ENCODE measurements at places on chromosomes 1 and 21.

GRCh38 chr1:74517599-74518051, 5.2 kb upstream of the LRRC53 start:
- DNase-seq = no peak

- DNase-seq = no peak
Measured at GRCh38 chr1:175890958-175891357, 147.6 kb upstream of the TNR start.

DNA sequence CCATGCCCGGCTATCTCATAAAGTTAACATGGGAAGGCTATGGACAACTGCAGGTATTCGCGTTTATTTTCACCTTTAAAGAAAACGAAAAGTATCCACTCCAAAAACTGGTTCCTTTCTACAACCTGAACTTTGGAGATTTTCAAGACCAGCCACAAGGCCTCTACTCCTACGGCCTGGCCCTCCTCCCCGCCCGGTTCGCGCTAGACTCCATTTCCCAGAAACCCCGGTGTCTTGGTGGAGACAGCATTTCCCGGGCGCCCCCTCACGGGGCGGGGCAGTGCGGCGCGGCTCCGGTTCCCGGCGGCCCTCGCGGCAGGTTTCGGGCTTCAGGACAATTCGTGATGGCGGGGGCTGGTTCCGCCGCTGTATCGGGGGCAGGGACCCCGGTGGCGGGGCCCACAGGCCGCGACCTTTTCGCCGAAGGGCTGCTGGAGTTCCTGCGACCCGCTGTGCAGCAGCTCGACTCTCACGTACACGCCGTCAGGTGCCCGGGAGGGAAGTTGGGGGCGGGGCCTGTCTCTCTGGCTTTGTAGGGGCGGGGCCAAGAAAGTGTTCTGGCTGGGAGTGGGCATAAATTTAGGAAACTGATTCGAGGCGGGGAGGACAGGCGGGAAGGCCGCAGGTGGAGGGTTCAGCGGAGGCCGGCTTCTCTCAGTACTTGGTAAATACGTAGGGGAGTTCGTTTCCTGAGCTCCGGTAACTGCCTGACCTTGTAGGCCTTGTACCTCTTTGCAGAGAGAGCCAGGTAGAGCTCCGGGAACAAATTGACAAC, at the start of gene SNAPIN:
TSS of gene SNAPIN (plus strand) at position 304 of the 775 bp plus-strand sequence. CDS start at position 345, 41 bp downstream.
- peak; percentile 69 for DNase-seq

GRCh38 chr1:91781901-91782622, 103.9 kb downstream of the TGFBR3 start:
- no peak for DNase-seq

DNA sequence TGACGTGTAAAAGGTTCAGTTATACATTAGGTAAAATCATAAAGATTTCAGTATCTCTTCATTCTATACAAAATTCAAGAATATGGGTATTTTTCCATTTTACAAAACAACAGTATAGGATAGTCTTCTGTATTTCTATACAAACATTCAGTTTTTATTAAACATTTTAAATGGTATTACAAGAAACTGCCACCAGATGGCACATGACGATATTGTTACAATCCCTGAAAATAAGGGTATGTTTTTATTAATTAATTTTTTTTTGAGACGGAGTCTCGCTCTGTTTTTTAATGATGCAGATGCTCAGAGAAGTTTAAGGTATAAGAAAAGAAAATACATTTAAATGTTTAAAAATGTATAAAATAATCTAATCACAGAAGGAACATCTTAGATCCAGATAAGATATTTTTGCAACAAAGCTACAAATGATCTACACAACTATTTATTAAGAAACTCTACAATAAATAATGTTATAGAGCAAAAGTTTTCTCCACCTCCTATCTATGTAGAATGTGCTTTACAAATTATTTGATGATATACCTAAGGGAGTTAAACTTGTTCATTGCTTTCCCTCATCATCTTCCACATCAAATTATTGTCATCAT, 23.5 kb upstream of the RSBN1 start:
- peak; percentile 36 for DNase-seq

DNA sequence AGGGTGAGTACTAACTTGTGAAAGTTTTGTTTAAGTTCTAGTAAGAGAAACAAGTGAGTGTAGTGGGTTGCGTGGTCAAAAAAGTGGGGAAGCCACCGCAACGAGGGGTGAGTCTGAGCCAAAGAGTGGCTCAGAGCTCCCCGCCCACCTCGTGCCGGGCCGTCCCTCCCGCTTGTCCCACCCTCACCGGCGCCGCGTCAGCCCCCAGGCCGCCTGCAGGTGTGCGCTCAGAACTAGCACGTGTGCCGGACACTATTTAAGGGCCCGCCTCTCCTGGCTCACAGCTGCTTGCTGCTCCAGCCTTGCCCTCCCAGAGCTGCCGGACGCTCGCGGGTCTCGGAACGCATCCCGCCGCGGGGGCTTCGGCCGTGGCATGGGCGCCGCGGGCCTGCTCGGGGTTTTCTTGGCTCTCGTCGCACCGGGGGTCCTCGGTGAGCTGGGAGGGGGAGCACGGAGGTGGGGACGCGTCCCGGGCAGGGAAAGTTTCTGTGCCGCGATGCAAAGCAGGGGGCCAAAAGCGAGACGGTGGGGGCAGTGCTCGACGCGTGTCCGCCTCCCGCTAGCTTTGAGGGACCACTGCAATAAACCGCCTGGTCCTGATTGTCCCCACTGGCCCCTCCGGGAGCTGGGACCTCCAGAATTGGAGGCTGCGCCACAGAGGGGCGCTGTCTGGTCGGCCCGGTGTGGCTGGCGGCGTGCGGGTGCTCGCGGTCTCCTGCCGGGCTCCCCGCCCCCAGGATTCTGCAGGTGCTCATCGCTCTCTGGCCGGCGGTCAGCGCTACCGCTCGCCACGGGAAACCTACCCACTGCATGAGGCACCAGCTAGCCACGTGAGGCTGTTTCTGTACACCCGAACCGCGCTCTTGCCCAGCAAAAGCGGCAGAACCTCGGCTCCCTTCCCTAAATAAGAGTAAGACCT, at the start of gene CR2:
TSS of gene CR2 (plus strand) at position 283 of the 919 bp plus-strand sequence. CDS start at position 374, 91 bp downstream.
- DNase-seq = peak; percentile 47

DNA sequence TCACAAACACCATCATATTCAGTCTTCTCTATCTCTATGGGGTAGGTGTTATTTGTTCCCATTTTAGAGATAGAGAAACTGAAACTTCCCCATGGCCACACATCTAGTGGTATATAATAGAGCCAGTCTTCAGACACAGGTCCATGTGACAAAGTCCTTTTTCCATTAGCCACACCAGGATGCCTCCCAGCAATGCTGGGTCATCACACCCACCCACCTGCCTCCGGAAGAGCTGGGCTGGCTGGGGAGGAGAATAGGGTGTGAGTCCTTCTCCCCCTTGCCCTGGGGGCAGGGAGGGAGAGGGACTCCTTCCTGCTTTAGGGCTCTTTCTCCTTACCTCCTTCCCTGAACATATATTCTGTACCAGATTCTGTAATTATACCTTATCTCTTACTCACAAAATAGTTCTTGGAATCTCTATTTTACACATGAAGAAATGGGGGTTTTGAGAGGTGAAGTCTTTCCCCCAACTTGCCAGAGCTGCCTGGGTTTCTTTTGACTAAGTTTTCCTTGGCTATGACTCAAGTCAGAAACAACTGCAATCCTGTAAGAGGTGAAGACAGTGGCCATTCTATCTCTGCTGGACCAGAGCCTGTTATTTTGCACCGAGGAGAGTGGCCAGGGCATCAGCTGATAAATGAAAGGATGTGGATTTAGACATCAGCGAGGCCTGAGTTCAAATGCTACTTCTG, 30.0 kb downstream of the SOX13 start:
- DNase-seq = peak; percentile 31

DNA sequence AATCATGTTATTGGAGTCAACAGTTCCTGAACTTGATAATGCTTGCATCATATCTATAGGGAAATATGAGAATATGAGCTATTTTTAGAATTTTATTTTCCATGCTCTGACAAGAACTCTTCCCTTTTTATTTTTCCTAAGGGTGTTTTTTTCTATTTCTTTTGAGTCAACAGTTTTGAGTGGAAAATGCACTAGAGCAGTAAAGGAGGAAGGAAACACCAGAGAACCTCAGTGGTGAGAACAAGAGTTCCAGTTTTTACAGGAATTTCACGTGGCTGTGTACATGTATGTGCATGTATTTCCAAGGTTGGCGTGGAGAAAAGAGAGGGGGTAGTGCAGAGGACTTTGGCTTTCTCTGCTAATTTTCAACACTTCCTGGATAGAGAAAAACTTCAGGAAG, 63.6 kb upstream of the TNFSF18 start:
- no peak for DNase-seq

GRCh38 chr1:114061121-114061830, 82.0 kb downstream of the OLFML3 start:
- no peak for DNase-seq

DNA sequence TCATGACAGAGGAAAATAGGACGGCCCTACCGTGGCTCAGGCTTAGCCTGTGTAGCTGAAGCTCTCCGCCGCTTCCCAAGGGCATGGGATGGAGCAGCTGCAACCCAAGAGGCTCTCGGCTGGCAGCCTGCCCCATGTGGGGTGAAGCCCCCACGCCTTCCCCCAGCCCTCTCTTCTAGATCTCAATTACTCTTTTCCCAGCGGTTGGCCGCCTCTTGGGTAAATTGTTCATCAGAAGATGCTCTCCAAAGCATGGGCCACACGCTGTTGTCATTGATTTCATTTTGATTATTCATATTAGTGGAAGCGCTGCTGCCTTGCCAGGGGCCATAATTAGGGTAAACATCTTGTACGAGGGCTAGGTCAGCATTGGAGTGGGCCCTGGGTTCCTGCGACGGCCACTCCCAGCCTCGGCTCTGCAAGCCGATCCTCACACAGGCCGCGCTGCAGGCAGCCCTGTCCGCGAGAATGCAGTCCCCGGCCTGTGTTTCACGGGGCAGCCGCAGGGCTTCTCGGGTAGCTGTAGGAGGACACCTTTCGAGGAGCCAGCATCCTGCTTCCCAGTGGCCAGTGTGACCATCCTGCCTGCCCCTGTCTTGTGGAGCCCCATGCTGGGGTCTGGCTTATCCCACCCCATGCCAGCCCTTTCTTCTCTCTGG, 114.4 kb upstream of the VAMP3 start:
- no peak for DNase-seq

DNA sequence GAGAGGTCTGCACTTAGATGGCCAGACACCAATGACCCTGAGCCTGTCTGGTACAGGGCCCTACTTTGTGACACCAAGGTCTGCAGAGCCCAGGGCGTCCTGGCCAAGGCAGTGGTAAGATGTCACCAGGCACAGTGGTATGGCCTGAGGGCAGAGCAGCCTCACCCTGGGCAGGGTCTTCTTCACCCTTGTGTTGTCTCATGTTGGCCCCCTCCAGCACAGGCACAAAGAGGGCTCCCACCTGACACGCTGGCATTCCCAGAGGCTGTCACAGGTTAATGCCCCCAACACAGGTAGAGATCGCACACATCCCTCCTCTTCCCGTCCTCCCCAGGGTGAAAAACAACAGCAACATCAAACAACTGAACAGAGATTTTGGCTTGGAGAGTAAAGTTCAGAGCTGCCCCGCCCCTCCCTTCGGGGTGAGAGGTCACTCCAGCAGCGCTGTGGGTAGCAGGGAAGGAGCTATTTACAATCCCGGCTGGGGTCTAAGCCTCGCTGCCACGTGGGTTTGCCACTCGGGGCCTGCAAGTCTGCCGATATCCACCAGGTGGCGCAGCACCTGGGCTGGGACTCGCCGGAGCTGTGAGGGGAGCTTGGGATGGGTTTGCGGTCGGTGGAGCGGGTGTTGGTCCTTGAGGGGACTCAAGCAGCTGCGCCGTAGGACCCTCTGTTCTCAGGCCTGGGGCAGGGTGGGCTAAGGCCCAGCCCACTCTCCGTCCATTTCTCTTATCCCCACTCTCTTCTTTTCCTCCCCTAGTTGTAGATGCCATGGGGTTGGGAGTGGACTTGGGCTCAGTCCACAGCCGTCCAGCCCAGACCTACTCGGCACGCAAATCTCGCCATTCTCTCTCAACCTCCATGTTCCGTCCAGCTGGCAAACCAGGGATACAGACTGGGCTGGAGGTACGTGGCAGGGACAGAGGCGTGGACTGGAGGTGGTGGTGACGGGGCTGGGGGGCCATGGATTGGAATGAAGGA, 12.7 kb downstream of the EFNA3 start:
- DNase-seq = peak; percentile 61

DNA sequence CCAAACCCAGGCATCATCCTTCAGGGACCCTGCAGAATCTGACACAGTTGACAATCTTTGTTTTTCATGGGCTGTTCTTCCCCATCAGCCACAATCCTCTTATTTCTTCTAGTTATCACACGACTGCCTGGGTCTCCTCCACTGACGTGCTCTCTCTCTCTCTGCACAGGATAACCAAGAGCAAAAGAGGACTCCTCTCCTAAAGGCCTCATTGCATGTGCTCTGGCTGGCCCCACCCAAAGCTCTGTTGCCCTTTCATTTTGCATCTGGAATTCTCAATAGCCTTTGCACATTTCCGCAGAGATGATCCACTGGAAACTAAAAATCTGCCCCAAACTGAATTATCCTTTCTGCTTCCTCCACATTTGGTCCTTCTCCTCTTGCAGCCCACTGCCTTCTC, 58.5 kb downstream of the KANK4 start:
- DNase-seq = no peak

GRCh38 chr1:207811920-207812720, 60.3 kb downstream of the CD46 start:
- DNase-seq = no peak

DNA sequence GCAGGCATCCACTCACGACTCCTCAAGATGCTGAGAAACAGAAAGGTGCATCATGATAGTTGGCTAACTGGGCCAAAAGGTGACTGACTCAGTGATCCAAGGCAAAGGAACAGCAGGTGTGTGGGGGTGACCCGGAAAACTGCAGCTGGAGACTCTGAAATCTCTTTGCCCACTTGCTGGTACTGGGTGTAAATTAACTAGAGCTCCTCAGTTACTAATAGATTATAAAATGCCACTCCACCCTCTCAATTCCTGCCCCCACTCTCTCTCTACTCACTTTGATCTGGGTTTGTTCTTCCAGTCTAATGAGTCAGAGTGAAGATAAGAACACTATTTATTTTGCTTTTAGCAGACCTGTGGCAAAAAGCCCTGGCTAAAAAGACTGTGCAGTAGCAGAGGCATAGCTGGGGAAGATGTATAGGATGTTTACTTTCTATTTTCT, 7.2 kb upstream of the PIGC start:
- DNase-seq = no peak

Measured in HCT116 (cell line).